ENCODE measurements at places on chromosomes 5 and 9.

GRCh38 chr5:36826694-36827093, 49.9 kb upstream of the NIPBL start:
- no peak for DNase-seq

DNA sequence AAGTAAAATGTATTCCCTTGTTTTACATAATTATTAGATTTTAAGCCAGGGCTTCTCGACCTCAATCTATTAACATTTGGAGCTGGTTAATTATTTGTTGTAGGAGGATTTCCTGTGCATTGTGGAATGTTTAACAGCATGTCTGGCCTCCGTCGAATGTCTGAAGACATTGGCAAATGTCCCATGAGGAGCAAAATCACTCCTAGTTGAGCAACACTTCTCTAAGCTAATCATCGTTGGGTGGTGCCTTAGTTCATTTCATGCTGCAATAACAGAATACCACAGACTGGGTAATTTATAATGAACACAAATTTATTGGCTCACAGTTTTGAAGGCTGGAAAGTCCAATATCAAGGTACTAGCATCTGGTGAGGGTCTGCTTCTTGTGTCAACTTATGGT, 13.4 kb upstream of the VPS13A start:
- no peak for DNase-seq

GRCh38 chr5:27062451-27062850, 24.1 kb upstream of the CDH9 start:
- DNase-seq: no peak

DNA sequence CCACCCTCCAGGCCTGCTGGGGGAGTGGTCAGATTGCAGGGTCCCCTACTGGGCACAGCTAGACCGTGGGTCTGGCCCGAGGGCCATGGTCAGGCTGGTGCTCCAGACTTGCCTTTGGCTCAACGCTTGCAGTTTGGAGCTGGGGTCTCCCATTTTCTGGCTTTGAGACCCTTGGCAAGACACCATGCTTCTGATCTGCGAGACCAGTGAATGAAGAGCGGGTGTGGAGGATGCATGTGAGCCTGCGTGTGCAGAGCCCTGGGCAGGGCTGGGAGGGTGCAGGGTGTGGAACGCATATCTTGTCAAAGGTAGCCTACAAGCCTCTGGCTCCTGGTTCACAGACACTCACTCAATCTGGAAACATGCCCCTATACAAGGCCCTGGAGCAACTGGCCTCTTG, 6.1 kb upstream of the MRNIP start:
- DNase-seq: no peak

DNA sequence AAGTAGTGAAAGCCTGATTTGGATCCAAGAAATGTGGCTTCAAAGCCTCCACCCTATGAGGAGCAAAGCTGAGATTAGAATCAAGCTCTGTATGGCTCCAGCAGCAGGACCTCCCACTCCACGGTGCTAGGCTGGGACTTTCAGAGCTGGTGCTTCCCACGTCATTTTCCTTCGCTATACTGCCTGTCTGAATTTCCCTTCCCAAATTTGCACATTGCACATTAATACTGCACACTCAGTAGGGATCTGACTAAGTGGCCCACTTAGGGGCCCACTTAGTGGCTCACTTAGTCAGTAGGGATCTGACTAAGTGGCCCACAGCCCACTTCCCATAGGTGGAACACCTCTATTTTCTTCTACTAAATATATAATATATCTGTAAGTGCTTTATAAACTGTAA, 14.1 kb upstream of the SPDL1 start:
- DNase-seq: no peak

DNA sequence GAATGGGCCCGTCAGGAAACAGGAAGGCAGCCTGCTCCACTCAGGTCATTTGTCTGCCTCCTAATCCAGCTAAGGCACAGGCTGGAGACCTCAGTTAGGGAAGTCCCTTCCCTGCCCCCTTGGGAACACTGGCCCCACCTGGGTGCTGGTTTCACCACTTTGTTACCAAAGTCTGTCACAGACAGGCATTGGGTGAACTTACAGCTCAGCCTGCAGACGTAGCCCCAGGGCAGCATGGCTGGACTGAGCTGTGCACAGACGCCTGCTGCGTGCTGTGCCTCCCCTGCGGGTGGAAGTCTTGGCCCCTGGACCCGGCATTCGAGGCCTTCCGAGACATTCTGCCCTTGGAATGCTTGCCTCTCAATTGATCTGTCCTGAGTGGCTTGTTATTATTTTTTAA, 48.9 kb downstream of the TENT4A start:
- no peak for DNase-seq

- DNase-seq: no peak
These were observed 1089.0 kb upstream of the DMAC1 start for GRCh38 chr9:8888591-8888990.

- DNase-seq: no peak
These were observed 113.3 kb upstream of the GRAMD2B start for GRCh38 chr5:126309860-126310259.

DNA sequence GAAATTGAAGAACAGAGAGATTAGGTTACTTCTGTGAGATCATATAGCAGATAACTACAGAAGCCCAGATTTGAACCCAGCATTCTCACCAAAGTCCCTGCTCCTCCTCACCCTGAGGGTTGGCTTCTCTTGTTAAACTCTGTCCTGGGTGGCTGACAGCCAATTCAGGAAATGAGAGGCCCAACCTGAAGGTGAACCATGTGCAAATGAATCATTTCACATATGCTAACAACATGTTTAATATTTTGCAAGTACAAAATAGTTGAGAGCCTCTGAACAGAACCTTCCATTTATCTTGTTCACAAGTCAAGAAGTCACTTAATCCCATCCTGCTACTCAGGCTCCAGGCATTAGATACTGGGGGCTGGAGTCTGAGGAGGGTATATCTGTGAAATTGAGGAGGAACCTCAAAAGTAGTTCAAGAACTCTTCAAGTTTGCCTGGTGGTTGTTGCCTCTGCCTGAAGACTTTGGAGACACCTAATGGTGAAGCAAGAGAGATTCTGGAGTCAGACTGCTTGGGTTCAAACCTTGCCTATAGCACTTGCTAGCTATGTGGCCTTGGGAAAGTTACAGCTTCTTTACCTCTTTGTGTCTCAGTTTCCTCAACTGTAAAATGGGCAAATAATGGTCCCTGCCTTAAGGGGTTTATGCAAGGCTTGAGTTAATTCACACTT, 564.0 kb downstream of the PSAT1 start:
- DNase-seq: no peak

GRCh38 chr9:75960551-75960950, 70.1 kb downstream of the PCSK5 start:
- no peak for DNase-seq

DNA sequence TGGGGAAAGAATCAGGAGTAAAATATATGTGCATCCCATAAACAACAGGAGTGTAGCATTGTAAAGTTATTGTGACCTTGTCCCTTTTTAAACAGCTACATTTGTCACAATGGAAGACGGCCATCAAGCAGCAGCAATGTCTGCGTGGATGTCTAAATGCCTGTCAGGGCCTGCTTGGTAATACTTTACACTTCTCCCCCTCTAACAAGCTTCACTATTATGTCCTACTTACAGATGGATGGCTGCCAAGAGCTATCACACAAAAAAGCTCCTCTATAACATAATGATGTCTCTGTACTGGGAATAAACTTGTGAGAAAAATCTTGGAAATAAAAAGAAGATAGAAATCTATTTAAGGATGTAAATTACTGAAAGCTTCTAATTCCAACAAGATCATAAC, 213.0 kb downstream of the FBXL17 start:
- no peak for DNase-seq

- no peak for DNase-seq
These were observed 47.1 kb downstream of the DMAC1 start for GRCh38 chr9:7752481-7752880.

DNA sequence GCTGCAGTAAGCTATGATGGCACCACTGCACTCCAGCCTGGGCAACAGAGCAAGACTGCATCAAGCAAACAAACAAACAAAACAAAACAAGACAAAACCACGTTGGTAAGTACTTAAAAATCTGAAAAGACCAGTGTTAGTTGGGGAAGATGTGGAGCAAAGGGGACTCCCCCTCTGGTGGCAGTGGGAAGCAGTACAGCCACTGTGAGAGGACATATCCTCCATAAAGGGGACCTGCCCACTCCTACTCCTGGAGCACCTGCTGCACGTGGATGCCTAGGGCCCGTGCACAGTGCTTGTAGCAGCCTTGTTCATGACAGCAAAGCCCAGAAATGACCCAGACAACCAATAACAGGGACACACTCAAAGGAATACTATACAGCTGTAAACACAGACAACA, 17.0 kb upstream of the IPPK start:
- DNase-seq: peak; percentile 50

GRCh38 chr5:93632327-93632726, 49.3 kb downstream of the NR2F1 start:
- DNase-seq: no peak

- DNase-seq: no peak
These were observed 19.3 kb downstream of the KYAT1 start for GRCh38 chr9:128862401-128862851.

DNA sequence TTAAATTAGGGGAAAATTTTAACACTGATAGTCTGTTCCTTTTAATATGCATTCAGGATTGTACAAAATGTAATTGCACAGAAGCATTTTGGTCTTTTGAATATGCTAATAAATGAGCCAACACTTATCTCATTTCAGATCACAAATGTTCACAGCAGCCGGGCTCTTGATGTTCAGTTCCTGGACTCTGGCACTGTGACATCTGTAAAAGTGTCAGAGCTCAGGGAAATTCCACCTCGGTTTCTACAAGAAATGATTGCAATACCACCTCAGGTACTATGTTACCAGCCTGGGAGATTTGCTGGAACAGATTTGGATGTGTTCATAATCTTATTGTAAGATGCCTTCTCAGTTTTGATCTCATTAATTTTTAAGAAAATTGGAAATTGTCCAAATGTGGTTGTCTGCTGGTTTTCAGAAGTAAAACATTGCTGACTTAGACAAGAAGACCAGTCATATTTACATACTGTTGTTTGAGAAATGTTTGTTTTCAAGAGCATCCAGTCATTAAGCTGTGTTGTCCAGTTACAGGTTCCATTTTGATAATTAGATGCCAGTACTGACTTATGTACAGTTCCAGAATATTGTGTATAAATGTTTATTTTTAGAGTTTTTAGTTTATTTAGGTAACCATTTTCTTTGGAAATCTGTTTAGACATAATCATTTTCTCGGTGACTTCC, 23.0 kb upstream of the TMOD1 start:
- no peak for DNase-seq

DNA sequence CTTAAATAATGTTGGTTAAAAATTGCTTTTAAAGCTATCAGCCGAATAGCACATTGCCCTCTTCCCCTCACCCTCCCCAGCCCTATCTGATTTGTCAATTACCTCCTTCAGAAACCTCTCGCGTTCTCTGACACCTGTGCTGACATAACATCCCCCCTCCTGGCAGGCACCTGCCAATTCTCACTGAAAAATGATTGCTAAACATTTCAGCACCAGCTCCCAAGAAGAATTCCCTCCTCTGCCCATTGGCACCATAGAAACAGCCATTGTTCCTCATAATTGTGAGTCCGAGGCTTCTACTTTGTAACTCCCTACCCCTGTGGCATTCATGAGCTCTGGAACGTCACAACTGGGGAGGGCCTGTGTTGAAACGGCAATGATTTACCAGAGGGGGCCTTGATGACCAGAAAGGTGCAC, 20.2 kb downstream of the CDH6 start:
- no peak for DNase-seq

- DNase-seq: no peak
These were observed 19.3 kb downstream of the PCSK5 start for GRCh38 chr9:75909776-75910175.

DNA sequence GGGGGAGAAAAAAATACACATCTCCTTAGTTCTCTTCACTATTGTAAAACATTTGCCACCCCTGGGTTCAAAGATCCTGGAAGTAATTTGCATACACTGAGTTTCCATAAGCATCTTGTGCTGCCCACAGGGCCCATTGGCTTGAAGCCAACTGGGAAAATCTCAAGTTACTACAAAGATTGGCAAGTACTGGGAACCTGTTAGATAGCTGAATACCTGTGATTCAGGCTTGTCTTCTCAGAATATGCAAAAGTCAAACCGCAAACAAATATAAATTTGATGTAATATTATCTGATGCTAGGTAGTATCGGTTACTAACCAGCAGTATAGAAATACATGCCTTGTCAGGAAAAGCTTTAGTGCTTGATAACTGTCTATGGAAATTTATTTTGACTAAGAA, 156.9 kb upstream of the FST start:
- DNase-seq: no peak

DNA sequence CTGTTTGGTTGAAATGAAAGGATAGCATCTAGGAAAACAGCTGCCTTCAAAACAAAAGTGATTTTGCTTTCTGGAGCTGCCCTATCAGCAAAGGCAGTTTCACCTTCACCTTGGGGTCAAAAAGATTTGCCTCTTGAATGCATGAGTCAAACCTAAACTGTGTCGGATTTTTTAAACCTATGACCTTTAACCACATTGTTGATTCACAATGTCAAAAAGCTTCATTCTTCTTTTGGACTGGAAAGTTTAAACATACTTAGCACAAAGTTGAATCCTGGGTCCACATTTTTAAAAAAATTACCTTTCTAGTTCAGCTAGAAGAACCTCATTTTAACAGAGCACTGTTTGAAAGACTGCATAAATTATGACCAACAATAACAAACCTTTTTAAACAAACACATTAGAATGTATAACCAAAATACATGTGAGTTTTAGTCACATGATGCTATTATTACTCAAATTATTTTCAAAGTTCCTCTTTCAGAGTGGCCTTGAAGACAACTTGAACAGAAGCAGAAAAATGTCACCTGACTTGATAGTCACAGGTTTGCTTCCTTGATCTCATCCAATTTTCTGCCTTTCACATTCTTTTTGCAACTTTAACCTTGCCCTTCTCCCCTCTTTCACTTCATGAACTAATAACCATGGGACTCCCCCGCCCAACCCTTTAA, 109.7 kb upstream of the LHFPL2 start:
- DNase-seq: no peak

GRCh38 chr5:72749362-72749997, 67.0 kb upstream of the TNPO1 start:
- DNase-seq: peak; percentile 31

DNA sequence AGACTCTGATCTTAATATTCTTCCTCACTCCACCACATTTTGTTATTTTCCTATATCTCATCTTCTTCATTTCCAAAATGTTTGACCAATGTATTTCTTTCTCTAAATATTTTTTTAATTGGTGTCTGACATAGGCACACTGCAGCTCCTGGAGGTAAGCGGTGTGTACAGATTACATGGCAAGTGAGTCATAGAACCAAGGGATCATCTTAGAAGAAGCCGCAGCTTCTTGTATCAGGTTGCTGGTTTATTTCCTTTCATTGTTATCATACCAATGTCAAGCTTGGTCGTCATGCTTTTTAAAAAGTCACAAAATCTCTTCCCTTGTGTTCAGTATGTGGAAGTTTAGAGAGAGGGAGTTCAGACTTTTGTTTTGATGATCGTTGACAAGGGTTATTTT, 526.1 kb upstream of the CDH18 start:
- DNase-seq: no peak
